Activated naive CD4-positive, alpha-beta T cell treated with anti-CD3 and anti-CD28 coated beads, Interleukin-2, amount 10 ng/mL, durations not matched to agents 7 days and 5 days (primary cell): ENCODE measurements at places on chromosomes 5 and 9.

DNA sequence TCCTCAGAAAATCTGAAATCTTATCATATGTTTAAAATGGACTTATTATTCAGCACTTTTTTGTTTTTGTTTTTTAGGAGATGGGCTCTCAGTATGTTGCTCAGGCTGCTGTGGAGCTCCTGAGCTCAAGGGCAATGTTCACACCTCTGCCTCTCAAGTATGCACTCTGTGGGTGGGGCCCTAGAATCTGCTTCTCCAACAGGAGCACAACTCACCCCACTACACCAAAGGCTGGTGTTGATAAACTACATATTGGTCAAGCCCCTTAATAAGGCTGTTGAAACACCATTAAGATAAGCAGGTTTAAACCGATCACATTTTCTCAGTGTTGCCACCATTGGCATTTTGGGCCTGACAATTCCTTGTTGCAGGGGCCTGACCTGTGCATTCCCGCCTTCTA, 131.6 kb downstream of the FANCC start:
- H3K4me1 ChIP-seq, result peaks cover 40% of the 10 kb centered on the region
- no peaks in the 10 kb centered on the region for H3K27me3 ChIP-seq
- H3K36me3 ChIP-seq, result peaks cover 9% of the 10 kb centered on the region
- no peak overlapping the region for H3K4me3 ChIP-seq

DNA sequence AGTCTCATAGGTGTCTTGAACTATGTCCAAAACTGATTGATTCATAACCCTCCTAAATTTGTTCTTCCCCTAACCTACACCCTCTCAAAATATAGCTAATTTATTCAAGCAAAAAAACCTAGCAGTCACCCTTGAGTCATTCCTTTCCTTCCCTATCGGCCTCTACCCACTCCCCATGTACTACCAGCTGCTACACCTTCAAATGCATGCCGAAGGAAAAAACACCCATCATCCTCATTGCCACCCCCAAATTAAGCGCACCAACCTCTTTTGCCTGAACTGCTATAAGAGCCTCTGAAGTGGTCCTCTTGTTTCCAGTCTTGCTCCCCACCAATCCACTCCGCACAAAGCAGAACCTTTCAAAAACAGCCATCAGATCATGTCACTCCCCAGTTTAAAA, 12.6 kb downstream of the LIFR start:
- H3K27me3 ChIP-seq, result peaks cover 7% of the 10 kb centered on the region
- no peak overlapping the region for H3K27ac ChIP-seq
- H3K4me3 ChIP-seq, result no peak overlapping the region
- H3K36me3 ChIP-seq, result no peaks in the 10 kb centered on the region
- no peak for DNase-seq

DNA sequence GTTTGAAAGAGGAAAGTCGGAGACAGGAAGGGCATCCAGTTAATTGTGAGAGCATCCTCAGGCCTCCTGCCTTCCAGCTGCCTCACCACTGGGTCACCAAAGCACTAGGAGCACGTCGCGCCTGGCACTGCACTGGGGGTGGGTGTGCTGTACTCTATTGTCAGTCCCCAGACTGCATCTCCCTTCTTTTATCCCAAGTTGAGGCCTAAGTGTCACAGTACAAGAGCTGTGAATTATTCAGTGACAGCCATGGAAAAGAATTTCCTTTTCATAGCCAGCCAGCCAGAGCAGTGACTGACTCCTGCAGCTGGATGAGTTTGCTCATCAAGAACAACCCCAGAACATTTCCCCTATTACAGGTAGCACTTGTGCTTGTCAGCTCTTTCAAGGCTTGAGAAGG, 16.3 kb downstream of the CLTA start:
- peaks cover 80% of the 10 kb centered on the region for H3K36me3 ChIP-seq
- H3K4me3 ChIP-seq, result no peak overlapping the region
- no peak for DNase-seq
- H3K4me1 ChIP-seq, result peaks cover 31% of the 10 kb centered on the region
- no peaks in the 10 kb centered on the region for H3K27me3 ChIP-seq

GRCh38 chr5:56631719-56632118, 183.6 kb upstream of the MAP3K1 start:
- H3K36me3 ChIP-seq, result peaks cover 24% of the 10 kb centered on the region
- no peak overlapping the region for H3K27ac ChIP-seq
- peaks cover 4% of the 10 kb centered on the region for H3K4me1 ChIP-seq
- no peak for DNase-seq

- H3K27me3 ChIP-seq, result peaks cover 8% of the 10 kb centered on the region
- H3K4me1 ChIP-seq, result peaks cover 9% of the 10 kb centered on the region
- H3K27ac ChIP-seq, result no peak overlapping the region
- H3K36me3 ChIP-seq, result no peaks in the 10 kb centered on the region
- no peak for DNase-seq
- H3K4me3 ChIP-seq, result no peak overlapping the region
Measured at GRCh38 chr5:97078958-97079743, 63.3 kb downstream of the LIX1 start.

DNA sequence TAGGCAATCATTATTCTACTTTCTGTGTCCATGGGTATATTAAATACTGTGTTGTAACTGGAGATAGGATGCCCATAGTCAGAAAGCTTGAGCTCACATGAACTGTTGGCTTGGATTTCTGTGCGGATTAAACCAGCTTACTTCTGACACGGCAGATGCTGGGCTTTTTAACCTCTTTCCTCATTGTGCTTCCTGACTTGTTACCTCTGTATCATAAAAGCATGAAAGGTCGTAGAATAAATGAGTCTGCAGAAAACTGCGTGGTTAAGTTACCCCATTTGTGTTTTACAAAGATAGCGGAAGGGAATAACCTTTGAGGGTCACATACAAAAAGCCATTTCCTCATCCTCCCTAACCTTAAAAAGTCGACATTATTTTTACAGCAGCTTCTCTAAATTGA, 199.5 kb upstream of the DMRT1 start:
- H3K27me3 ChIP-seq, result no peaks in the 10 kb centered on the region
- DNase-seq, result no peak
- H3K4me1 ChIP-seq, result peaks cover 20% of the 10 kb centered on the region
- H3K36me3 ChIP-seq, result no peaks in the 10 kb centered on the region
